ENCODE measurements at places on chromosomes 7 and 10.

DNA sequence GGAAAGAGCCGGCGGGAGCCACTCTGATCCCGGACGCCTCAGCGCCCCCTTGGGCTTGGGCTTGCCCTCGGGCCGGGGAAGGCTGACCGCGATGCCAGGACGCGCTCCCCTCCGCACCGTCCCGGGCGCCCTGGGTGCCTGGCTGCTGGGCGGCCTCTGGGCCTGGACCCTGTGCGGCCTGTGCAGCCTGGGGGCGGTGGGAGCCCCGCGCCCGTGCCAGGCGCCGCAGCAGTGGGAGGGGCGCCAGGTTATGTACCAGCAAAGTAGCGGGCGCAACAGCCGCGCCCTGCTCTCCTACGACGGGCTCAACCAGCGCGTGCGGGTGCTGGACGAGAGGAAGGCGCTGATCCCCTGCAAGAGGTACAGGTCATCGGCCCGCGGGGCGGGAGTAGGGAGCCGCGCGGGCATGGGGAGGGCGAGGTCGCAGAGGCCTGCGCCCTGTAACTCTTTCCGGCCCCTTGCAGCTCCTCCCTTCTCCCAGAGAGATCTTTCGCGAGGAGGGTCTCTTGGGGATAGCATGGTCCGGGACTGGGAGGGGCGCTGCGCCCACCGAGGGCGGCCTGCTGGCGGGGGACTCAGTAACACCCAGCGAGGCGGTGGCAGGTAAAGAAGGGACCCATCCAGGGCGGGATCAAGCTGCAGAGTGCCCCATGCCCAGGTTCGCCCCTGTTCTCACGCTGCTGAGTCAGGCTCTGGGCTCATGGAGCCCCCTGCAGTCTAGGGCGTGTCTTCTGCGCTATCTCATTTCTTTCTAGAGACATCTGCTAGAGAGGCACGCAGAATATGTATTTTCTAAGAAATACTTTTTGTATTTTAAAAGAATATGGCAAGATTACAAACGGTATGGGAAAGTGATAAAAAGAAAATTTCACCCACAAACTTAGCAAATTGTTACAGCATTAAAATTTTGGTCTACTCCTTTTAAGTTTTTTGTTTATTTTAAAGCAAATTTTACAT, 687 bp downstream of the EPDR1 start:
- peak; percentile 14 for DNase-seq

GRCh38 chr10:13913897-13914296, 327.1 kb downstream of the PRPF18 start:
- peak; percentile 36 for DNase-seq

- DNase-seq = no peak
These were observed 51.7 kb downstream of the ZMYND11 start for GRCh38 chr10:186911-187310.

DNA sequence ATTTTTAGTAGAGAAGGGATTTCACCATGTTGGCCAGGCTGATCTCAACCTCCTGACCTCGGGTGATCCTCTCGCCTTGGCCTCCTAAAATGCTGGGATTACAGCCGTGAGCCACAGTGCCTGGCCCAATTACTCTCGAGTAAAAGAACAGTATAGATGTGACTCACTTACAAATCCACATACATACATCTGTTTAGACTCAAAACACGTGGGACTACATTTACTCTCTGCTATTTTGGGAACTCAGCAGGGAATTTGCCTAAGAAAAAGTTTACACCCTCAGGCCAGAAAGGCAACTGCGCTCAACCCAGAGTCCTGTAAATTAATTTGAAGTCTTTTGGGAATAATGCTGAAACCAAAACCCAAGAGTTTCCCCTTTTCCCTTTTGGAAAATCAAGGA, 289.7 kb downstream of the KLF6 start:
- DNase-seq = no peak

DNA sequence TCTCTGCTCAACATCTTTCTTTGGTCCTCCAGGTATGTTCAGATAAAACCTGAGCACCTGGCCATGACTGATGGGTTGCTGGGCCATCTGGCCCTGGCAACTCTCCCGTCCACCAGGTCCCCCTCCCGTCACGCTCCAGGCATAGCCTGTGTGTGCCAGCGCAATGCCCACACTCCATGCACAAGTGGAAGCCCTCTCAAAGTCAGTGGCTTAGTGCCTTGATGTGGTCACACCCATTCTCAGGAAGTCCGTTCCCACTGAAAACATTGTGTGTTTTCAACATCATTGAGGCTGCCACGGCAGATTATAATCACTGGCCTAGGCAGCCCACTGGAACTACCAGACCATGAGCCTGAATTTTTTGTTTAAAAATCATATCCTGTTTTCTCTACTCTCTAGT, 170.6 kb upstream of the LANCL2 start:
- DNase-seq = no peak

- DNase-seq = no peak
These were observed 118.4 kb downstream of the GRM3 start for GRCh38 chr7:86762129-86762528.

GRCh38 chr7:100371561-100372171, 1.6 kb upstream of the PILRA start:
- DNase-seq = no peak

- peak; percentile 88 for DNase-seq
These were observed 2.0 kb downstream of the FBXL15 start for GRCh38 chr10:102422545-102423129.

DNA sequence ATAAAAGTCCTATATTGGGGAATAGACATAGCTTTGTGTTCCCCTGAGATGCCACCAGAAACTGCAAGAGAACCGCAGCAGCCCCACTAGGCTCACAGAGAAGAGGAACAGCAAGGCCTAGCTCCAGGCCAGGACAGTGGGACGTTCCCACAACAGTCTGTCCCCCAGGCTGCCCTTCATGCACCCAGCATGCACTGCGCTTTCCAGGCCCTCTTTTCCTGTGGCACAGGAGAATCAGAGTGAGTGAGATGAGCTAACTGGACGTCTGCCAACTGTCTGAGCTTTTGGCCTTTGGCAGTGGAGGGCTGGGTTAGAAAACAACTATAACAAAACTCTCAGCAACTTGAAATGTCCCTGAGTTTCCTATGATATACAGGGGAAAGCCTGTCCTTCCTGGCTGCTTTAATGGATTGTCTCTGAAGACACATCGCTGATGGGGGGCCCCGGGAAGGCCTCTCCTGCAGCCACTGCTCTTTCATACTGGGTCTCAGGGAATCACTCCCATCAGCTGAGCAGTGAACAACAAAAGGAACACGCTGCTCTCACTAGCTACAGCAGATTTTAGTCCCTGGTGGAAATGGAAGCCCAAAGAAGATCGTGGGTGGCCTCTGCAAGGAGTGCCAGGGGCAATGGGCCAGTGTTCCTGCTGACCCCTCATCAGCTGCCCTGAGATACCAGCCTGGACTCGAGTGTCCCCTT, 53.5 kb downstream of the PODXL start:
- peak; percentile 96 for DNase-seq

- DNase-seq = no peak
These were observed 266.0 kb downstream of the BBS9 start for GRCh38 chr7:33395340-33395739.

- DNase-seq = no peak
These were observed 334.0 kb downstream of the WDR37 start for GRCh38 chr10:1390200-1390599.

GRCh38 chr10:68792115-68792514, 35.2 kb upstream of the STOX1 start:
- no peak for DNase-seq

- no peak for DNase-seq
These were observed 51.3 kb downstream of the IKZF1 start for GRCh38 chr7:50355817-50356178.

GRCh38 chr7:44060948-44061644, 4.3 kb downstream of the PGAM2 start:
- no peak for DNase-seq

DNA sequence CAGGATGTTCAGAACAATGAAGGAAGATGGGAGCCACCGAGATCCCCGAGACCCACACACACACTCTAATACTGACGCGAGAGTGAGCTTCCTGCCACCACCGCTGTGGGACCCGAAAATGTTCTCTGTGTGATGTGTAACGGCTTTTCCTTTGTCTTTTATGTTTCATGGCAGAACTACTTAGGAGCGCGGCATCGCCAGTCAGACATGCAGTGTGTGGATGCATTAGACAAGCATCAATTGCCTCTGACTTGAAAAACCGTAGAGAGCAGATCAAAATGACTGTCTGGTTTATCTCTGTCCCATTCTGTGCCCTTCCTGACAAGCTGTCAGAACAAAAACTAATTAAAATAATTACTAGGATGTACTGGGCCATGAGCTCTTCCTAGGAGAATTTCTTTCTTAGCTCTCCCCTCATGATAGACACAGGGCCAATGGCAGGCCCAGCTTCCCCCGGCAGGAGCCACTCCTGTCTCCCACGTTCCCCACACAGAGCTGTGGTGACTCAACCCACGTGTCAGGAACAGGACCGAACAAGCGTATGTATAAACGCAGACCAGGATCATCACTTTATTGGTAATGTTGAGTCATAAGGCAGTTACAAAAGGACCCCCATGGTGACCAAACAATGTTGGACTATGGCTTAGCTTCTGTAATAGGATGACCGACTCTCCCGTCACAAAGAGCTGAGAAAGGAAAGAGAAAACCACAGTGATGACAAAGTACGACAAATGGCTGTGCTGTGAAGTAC, 705.0 kb downstream of the PARD3 start:
- no peak for DNase-seq

DNA sequence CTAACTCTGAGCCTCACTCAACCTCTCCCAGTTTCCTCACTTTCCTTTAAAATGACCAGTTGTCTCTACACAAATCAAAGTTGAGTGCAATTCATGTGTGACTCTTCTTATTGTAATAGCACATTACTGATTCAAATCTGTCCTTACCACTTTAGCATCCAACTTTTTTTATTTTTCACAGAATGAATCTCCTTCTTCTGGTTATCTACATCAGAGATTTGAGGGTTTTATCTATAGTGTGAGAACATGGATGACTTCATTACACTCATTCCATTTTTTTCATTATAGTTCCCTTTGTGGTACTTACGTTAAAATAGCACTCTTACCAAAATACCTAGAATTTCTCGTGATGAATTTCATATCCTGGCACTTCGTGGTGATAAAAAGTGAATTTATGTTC, 43.3 kb downstream of the RTKN2 start:
- DNase-seq = no peak

- DNase-seq = peak; percentile 53
These were observed 41.5 kb upstream of the DMTF1 start for GRCh38 chr7:87110778-87111177.

DNA sequence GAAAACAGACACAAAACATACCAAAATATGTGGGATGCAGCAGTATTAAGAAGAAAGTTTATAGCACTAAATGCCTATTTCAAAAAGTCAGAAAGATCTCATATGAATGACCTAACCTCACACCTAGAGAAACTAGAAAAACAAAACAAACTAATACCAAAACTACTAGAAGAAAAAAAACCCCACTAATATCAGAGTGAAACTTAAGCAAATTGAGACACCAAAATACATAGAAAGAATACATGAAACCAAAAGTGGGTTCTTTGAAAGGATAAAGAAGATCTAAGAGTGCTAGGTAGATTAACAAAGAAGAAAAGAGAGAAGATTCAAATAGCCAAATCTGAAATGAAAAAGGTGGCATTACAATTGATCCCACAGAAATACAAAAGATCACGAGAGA, 494.1 kb downstream of the SH2D4B start:
- no peak for DNase-seq

GRCh38 chr10:116989439-116989838, 15.5 kb downstream of the SHTN1 start:
- DNase-seq = no peak

GRCh38 chr7:78172267-78172757, 373.7 kb downstream of the PHTF2 start:
- DNase-seq = no peak

DNA sequence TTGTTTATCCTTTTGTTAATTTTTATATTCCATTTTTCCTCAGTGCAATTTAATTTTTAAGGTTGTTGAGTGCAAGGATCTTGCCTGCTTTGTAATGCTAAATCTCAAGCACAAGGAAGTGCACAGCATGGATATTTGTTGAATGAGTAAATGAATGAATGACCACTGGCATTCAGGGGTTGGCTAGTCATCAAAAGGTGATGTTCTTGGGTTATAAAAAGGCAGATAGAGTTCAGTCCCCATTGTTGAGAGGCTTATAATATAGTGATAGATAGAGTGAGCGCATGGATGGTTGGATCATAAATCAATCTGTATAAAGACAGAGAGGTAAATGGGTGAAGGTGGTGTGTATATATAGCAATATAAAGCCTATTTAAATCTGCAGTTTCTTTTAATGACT, 193.2 kb upstream of the KLF6 start:
- DNase-seq = no peak

GRCh38 chr7:83629117-83629880, 19.6 kb downstream of the SEMA3E start:
- no peak for DNase-seq

- DNase-seq = no peak
These were observed 17.6 kb downstream of the LIMK1 start for GRCh38 chr7:74101061-74101681.

- DNase-seq = no peak
These were observed 53.6 kb upstream of the ZPBP start for GRCh38 chr7:50146692-50147091.

DNA sequence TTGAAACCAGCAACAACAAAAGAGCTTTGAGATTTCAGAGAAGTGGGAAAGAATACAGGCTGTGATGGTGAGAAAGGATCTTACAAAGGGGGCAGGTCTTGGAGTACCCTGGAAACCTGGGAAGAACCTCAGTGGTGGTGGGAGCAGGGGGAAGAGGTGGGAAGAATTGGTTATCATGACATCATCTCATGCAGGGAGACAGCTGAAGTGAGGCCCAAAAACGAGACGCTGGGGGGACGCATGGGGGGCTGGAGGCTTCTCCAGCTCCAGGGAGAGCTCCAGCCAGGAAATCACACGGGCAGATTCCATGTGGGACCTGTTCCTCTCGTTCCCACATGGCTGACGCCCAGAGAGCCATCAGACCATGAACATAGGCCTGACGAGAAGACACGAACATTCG, 177.3 kb upstream of the RNF32 start:
- no peak for DNase-seq

- DNase-seq = no peak
These were observed 82.0 kb downstream of the PLPP4 start for GRCh38 chr10:120539076-120539475.

DNA sequence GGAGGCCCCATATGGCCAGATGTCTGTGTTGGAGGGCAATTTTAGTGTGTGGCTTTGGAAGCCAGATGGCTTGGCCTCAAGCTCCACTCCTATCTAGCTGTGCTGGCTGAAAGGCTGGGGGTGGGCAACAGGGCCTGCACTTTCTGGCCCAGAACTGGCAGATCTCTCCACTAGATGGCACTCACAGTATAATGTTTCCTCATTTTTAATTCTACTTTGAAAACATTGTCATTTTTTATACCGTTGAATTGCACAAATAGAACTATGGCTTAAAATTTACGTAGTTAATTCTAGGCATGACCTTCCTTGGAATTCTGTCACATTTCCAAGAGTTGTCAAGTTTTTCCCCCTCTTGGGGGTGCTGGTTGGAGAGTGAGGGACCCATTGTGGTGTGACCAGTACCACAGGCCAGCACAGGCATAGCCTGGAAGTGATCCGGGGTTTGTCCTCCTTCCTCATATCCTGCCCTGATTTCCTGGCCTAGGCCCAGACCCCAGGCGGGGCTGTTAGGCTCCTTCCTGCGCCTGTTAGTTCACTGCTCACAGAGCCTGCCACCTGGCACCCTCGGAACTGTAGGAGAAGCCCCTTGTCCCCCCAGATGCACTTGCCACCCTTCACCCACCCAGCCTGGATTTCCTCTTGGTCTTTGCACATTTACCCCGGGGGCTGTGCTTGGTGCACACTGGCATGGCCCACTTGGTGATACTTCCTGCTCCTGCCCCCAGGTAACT, 52.8 kb downstream of the ARHGAP22 start:
- DNase-seq = peak; percentile 71

Data from lung microvascular endothelial cell (primary cell).